Upper lobe of left lung (tissue), 6 donors: ENCODE measurements at places on chromosomes 5 and 9.
A peak's percentile ranks its signal among the peaks of the same experiment; 100 is the strongest.

GRCh38 chr5:66796305-66797292 lies 200.4 kb downstream of the MAST4 start:
- DNase-seq: no peak

DNA sequence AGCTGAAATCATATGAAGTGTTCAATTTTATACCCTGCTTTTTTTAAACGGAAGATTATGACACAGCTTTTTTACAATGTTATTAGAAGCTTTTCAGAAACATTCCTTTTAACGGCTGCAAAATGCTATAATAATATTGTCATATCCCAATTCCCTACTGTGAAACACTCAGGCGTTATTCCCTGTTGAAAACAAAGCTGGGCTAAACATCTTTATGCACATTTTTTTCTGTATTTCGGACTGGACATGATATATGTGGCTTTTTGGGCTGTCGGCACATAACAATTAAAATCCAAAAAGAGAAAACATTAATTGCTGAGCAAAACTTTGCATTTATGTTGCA lies 12.0 kb upstream of the CTSL start:
- DNase-seq: no peak

DNA sequence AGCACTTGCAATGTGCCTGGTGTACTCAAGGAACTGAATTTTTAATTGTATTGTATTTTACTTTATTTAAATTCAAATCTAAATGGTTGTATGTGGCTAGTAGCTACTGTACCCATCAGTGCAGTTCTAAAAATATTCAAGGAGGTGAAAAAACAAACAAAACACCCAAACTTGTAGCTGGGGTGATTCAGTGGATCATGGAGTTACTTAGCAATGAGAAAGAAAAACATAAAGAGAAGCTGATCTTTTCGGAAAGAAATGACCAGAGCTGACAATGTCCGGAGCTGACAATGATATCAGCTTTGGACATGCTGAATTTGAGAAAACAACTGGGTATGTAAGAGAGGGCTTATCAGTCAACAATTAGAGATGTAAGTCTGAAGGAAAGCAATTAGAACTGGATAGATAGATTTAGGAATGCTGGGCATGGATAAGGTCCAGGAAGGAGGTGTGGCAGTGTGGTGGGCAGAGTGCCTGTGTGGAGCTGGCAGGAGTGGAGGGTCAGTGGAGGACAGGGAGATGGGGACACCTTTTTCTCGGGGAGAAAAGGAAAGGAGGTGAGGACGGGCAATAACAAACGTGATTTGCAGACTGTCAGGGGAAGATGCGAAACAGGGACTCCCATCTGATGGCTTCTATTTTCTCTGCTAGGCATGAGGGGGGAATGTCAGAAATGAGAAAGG lies 113.2 kb downstream of the DCP2 start:
- DNase-seq: no peak

- DNase-seq: peak; percentile 10
Observed at GRCh38 chr9:134628354-134628736, 13.3 kb upstream of the COL5A1 start.

DNA sequence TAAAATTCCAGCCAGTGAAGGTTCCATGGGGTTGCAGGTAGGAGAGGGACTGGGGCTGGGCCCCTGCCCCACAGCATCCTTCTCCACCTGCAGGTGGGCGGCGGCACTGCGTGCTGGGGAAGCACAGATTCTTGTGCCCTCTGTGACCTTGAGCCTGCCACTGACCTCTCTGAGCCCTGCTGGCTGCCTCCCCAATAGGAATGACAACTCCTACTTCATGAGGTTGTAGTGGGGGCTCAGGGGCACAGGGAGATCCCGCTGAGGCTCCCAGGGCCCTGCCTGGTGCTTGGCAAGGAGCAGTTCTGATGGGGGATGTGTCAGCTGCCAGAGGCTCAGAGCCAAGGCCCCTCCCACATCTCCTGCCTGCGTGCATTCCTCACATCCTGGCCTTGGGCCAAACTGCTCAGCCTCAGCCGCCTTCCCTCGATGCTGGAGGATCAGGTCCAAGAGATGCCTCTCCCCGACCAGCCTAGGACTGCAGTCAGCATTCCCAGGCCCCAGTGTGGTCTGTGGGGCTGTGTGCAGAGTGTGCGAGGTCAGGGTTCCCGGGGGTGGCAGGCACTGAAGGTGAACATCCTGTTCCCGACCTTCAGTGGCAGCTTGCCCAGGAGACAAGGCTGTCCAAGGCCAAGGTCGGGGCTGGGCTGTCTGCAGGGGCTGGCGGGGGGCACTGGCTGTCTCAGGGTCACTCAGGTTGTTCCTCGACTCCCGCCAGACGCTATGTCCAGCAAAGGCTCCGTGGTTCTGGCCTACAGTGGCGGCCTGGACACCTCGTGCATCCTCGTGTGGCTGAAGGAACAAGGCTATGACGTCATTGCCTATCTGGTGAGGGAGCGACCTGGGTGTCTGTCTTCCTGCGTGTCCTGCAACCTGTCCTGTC lies 7.0 kb downstream of the ASS1 start:
- DNase-seq: peak; percentile 85

- no peak for DNase-seq
Observed at GRCh38 chr5:129135633-129136032, 41.1 kb downstream of the ISOC1 start.

GRCh38 chr9:13586587-13587374 lies 307.3 kb upstream of the MPDZ start:
- DNase-seq: no peak
